ENCODE measurements at places on chromosomes 13 and 19.

- DNase-seq = no peak
These were observed 209.3 kb downstream of the KCNRG start for GRCh38 chr13:50224534-50224933.

DNA sequence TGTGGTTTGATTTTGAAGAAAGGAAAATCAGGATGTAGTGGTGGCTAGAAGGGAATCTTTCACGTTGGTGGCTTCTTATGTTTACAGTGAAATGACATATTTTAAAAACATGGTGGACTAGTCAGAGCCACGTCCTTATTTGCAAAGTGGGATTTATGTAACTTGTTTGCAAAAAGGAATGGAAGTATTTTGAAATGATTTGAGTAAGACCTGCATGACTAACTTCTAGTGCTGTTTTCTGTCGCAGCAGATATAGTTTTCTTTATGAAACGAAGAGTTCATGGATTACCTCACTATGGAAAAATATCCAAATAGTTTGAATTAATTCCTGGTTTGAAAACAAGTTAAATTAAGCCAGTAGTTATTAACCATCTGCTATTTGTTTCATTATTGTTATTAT lies 476.5 kb downstream of the MYO16 start:
- no peak for DNase-seq

GRCh38 chr13:54647275-54647674 lies 1618.7 kb downstream of the OLFM4 start:
- no peak for DNase-seq

GRCh38 chr19:2488942-2489731 lies 13.2 kb downstream of the GADD45B start:
- peak; percentile 26 for DNase-seq

GRCh38 chr19:8044018-8044417 lies 8.5 kb upstream of the CCL25 start:
- DNase-seq = no peak

DNA sequence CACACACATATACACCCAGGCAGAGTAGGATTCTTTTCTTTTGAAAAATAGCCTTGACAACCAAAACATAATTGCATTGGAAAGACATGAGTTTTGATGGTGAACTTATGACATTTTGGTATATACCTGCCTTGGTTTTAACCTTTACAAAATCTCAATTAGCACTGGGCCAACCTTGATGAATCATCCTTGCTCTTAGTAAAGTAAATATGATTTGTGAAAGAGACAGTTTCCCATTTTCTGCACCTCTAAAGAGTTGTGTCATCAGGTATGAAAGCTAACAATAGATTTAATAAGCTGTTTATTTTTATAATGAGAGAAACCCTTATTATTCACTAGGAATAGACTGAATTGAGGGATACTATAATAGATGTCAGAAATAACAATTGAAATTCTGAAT lies 15.7 kb upstream of the ENOX1 start:
- peak; percentile 39 for DNase-seq

- DNase-seq = no peak
These were observed 2.0 kb downstream of the PCCA start for GRCh38 chr13:100090861-100091260.

DNA sequence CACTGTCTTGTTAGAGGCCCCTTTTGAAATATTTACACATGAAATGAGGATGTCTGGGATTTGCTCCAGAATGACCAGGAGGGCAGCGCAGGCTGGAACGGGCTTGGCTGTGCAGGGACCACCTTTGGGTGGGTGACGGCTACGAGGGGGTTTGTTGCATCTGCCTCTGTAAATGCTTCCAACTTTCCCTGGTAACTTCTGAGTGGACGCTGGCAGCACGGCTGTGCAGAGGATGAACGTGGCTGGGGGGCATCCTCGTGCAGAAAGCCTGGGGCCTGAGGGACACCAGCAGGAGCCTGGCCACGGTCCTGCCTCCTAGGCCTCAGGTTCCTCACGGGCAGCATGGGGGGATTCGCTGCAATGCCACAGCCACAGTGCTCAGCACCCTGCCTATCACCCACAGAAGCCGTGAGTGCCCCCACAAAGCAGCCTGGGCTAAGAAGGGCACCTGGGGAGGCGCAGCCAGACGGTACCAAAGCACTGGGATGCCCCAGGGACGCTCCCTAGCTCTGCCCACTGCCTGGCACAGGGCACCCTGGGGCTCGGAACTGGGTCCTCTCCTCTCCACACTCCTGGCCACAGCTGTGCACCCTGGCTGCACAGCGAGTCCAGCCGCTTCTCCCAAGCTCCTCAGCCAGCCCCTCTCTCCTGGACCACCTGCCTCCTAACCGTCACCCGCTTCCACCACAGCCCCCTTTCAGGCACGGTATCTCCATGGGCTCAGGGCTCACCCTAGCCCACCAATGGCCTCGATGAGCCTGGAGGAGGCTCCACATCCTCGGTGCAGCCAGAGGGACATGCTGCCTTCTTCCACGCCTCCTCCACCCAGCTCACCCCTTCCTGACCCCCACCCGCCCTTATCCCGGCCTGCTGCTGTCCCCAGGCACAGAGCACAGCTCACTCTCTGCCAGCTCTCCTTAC lies 44.5 kb downstream of the MLLT1 start:
- DNase-seq = no peak

GRCh38 chr19:17579661-17580244 lies 24.3 kb downstream of the COLGALT1 start:
- no peak for DNase-seq

GRCh38 chr13:90880790-90881189 lies 466.7 kb upstream of the MIR17HG start:
- DNase-seq = no peak

- no peak for DNase-seq
These were observed 29.0 kb downstream of the ZNF730 start for GRCh38 chr19:23145617-23146415.

DNA sequence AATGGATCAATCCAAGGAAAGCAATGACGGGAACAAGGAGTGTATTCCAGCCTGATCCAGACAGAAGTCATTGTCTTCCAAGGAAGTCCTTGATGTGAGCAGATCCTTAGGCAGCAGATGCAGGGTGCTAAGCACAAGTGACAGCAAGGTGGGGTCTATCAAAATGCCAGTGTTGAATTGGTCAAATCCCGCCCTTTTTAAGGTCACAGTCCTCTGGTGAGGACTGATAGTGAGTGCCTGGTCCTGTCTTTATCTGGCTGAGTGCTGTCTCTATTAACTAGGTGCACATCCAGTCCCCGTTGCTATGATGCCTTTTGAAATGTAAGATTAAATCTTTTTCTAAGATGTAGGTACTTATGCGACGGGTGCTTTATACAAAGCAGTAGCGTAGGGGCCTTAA lies 1.3 kb upstream of the LAMP1 start:
- no peak for DNase-seq
